ENCODE measurements at places on chromosomes 6 and 20. TPM values are rescaled to one million over a fixed set of nuclear protein-coding genes. Genes with fewer than 3 reads are reported as not detected.

The SLC35B2 gene
- total RNA-seq = 29.1 TPM

The CCDC167 gene
- total RNA-seq = 18.4 TPM

The CLPSL1 gene
- total RNA-seq = not detected

The C6orf52 gene
- 1.6 TPM for total RNA-seq

The PAX1 gene
- not detected for total RNA-seq

The SLC22A2 gene
- total RNA-seq = not detected

The PKIG gene
- 191 TPM for total RNA-seq

The TMEM14B gene
- 63.4 TPM for total RNA-seq

The LRRN4 gene
- total RNA-seq = not detected

The ZSCAN12 gene
- total RNA-seq = 12.8 TPM

The ARMH2 gene
- 2.1 TPM for total RNA-seq

The NDUFAF4 gene
- total RNA-seq = 39.9 TPM

The BPIFA2 gene
- not detected for total RNA-seq

The MAFB gene
- 0.61 TPM for total RNA-seq

The SRC gene
- 62.9 TPM for total RNA-seq
